ENCODE measurements at places on chromosomes 5 and 9.

GRCh38 chr5:45774528-45774927, 78.3 kb upstream of the HCN1 start:
- DNase-seq: no peak

- no peak for DNase-seq
Measured at GRCh38 chr5:8730194-8730593, 815.7 kb downstream of the SEMA5A start.

GRCh38 chr9:134966270-134966669, 48.6 kb upstream of the FCN1 start:
- DNase-seq: peak; percentile 52

GRCh38 chr9:129412814-129413536, 207.9 kb downstream of the C9orf50 start:
- DNase-seq: no peak

DNA sequence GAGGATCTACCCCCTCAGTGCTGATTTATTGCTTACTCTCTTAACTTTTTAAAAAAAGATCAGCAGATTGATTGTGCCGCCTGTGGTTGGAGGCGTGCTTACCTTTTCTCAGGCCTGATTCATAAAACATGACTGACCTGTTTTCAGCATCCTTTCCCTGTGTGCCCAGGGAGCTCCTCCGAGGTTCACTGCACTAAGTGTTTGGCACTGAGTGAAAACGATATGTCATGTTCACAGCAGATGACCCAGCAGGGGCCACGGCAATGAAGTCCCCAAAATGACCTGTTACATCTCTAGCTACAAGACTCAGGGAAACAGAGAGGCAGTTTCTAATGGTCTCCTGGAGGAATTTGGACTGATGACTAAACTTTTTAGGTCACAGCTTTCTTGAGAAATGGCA, 69.9 kb downstream of the INSYN2B start:
- no peak for DNase-seq

DNA sequence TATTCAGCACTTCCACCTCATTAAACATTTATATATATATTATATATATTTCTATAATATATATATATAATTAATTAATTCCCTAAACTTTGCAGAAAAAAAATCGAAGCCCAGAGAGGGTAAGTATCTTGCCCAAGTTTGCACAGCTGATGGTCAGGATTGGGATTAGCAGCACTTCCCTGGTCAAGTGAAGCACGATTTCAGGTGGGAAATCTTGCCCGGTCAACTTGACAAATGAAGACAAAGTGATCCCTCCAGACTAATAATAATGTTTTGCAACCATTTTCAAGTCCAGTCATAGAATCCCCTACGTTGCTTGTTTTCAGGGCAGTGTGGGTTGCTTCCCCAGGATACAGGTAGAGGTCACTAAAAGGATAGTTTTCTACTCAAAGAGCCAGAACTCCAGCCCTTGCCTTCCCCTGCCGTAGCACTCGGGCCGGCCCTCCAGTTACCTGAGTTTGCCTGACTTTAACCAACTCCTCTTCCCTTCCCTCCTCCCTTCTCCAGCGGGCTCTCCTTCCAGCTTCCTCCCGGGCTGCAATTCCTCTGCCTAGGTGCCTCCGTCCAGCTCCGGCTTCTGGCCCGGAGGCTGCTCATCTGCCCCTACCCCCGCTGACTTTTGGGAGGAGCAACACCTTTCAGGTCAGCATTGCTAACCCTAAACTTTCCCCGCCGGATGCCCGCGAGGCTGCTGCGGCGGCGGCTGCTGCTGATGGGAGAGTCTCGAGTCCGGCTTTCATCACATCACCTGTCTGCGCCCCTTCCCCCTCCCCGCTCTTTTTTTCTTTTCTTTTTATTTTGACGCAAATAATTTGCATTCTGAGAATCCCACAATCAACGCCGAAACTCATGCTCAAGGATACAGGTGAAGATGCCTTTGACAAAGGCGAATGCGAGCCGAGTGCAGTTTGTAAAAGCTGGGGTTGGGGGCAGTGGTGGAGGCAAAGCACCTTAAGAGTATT, 930 bp downstream of the PRLR start:
- DNase-seq: no peak
